Stimulated activated CD4-positive, alpha-beta T cell treated with anti-CD3 and anti-CD28 coated beads, Interleukin-1b, Interleukin-23, amount 100 ng/mL, for 1 hour (primary cell): ENCODE measurements at places on chromosomes 1 and 21.
A peak's percentile ranks its signal among the peaks of the same experiment; 100 is the strongest.

- no peak for DNase-seq
Observed at GRCh38 chr1:237638555-237638954, 252.2 kb downstream of the ZP4 start.

- DNase-seq = no peak
Observed at GRCh38 chr1:232986527-232986922, 36.1 kb downstream of the NTPCR start.

DNA sequence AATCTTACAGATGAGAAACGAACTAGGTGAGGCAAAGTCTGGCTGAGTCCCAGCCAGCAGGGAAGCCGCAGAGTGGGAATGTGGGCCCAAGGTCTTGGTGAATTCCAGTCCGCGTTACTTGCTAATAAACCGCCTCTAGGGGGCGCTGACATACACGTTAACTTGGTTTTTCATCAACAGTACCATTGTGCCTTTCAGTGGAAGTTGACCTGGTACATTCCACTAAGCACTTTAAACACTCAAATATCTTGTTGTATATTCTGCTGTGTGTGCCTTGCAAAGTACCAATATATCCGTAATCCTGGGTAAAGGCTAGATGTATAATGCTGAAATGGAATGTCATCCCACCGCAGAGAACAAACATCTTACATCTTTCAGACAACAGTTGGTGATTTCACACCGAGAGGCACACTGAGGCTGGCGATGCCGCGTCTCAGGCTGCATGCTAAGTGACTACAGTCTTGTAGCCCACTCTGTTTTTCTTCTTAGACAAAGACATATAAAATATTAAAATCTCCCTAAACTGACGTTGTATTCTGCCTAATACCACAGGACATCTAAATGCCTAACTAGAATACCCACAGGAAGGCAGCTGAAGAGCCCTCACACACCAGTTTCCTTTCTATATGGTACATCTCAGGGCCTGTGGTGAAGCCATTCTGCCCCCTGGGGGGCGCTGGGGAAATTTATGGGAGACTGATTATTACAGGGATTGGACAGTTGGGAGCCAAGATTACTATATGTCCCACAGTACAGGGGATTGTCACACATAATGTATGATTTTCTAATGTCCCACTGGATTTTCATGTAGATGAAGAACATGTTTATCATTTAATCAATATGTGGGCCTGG, 49.2 kb upstream of the C1orf198 start:
- DNase-seq = peak; percentile 45

- DNase-seq = no peak
Observed at GRCh38 chr1:233389893-233390292, 62.4 kb downstream of the MAP3K21 start.

- DNase-seq = no peak
Observed at GRCh38 chr1:87249803-87250202, 78.9 kb upstream of the LMO4 start.

- DNase-seq = no peak
Observed at GRCh38 chr1:178581351-178582303, 68.7 kb downstream of the TEX35 start.

DNA sequence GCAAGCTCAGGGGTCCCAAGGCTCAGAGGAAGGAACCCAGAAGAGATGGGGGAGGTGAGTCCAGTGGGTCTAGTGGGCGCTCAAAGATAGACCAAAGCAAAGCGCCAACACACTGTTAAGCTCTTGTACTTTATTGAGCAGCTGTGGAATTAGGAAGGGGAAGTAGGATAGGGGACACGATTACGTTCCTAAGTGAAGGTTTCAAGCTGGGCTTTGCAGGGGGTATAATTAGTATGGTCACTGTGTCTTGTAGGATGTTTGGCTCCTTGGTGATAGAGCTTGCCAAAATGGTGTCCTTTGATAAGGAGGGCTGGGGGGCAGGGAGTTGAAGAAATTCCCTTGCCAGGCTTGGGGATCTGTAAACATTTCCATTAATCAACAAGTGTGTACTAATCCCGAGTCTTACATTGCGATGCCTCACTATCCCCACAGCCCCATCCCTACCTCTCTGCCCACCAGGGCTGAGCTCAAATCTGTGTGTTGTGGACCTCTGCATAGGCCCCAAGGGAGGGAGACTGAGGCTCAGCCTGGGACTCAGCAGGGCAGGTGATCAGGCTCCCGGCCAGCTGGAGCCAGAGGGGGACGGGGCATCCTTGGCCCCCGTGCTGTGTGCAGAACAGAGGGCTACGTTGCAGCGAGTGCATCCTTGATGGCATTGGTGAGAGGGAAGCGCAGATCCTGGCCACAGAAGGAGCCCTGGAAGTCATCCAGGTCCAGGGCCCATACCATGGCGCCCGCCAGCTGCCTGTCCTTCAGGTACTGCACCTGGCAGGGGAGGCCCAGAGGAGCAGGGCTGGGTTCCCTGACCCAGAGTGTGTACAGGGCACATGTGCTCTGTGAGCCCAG, 3.4 kb upstream of the MYBPH start:
- DNase-seq = no peak

- no peak for DNase-seq
Observed at GRCh38 chr1:25837262-25837875, 17.6 kb downstream of the MTFR1L start.

- DNase-seq = no peak
Observed at GRCh38 chr1:236734141-236734765, 48.0 kb downstream of the ACTN2 start.

GRCh38 chr21:41605934-41606285, 98.0 kb upstream of the TMPRSS2 start:
- no peak for DNase-seq

DNA sequence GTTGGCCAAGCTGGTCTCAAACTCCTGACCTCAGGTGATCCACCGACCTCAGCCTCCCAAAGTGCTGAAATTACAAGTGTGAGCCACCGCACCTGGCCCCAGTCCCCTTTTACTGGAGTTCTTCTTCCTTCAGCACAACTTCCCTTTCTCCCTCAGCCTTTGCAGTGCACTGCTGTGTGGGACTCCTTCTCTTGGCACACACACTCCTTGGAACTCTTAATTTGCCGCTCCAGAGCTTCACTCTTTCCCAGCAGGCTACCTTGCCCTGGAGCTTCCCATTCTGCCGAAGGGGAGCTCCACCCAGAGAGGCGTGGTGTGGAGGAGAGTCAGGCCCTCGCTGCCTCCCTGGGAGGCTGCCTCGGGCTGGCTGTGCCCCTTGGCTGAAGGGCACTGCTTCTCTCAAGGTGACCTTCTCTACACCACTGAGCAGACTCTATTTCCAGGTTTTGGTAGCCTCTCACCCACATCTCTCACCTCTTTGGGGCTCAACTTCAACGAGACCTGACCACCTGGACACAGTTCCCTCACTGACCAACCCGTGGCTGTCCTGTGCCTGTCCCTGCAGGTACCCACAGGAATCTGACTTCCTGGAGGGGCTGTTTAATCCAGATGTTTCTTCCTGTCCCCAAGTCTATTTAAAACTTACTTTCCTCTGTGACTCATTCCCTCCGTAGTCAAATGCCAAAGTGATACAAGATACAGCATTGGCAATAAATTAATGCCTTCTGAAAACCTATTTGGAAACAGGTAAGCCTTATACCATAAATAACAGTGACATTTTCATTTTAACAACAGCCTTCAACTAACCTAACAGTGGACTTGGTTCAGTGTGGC, 227.3 kb upstream of the KIAA0040 start:
- DNase-seq = no peak

DNA sequence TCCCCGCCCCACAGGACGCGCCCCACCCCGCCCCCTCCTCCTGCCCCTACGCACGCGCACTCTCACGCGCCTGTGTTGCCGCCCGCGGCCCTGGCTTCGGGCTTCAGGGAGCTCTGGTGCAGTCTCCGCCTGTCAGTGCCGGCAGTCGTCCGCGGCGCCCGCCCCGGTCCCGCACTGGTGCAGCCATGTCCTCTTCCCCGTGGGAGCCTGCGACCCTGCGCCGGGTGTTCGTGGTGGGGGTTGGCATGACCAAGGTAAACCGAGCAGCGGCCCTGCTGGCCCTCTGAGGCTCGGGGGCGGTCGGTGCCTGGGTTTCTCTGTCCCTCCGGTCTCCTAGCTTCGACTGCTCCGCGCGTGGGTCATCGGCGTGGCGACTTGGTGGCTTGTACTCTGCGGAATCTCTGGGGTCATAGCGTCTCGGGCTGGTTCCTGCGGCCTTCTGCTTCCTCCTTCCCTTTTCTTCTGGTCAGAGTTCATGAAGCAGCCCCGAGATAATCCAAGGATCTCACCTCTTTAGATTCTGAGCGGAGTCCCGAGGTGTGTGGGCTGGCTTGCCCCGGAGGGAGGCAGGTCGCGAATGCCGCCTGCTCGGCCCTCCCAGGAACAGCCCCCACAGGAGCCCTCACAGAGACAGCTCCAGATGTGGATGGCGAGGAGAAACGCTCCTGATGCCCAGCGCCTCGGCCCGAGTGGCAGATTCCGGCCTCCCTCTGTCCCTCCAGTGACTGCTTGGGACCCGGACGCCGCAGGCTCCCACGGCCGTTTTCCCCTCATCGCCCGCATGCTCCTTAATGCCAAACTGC, at the start of gene SCP2:
Gene SCP2, plus strand, starts transcription at position 65 of the 803 bp plus-strand sequence. Its CDS starts 121 bp downstream, at position 186.
- peak; percentile 65 for DNase-seq

DNA sequence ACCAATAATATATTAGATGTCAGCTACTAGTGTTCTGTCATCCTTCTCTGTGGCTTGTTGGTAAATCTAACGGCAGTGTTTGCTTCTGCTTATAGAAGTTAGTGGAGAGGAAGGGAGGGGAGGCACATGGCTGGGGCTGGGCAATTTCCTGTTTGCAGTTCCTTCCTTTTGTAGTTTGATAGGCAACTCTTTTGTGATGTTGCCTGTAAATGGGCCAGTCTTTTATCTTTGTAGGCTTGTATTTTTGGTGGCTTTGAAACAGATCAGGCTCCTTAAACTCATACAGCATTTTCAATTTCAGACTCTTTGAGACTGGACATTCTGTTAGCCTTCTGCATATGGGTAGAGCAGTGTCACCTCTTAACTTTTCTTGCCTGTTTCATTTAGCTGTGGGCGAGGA, 48.1 kb downstream of the CDC14A start:
- DNase-seq = peak; percentile 20

DNA sequence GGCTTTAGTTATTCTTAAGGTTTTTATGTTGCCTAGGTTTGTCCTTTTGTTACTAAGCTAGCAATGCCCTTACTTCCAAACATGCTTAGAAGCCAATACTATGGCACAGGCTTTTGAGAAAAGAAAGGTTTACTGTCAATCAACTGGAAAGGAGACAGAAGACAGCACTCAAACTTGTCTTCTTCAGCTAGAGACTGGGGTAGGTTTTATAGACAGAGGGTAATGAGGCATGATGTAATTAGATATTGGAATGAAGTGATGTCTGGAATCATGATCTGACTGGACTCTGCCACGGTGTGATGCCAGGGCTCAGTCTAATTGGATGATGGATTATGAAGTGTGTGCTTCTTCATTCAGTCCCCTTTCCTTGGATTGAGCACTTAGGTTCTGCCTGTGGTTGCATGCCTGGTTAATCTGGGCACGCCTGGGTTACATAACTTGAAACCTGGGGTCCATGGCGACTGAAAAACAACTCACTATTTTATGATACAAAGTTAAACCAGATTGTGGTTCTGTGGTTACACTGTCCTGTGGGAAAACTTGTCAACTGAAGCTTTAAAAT, 625.8 kb downstream of the BRINP3 start:
- DNase-seq = no peak

- DNase-seq = no peak
Observed at GRCh38 chr1:228021355-228022030, 14.7 kb downstream of the WNT3A start.

DNA sequence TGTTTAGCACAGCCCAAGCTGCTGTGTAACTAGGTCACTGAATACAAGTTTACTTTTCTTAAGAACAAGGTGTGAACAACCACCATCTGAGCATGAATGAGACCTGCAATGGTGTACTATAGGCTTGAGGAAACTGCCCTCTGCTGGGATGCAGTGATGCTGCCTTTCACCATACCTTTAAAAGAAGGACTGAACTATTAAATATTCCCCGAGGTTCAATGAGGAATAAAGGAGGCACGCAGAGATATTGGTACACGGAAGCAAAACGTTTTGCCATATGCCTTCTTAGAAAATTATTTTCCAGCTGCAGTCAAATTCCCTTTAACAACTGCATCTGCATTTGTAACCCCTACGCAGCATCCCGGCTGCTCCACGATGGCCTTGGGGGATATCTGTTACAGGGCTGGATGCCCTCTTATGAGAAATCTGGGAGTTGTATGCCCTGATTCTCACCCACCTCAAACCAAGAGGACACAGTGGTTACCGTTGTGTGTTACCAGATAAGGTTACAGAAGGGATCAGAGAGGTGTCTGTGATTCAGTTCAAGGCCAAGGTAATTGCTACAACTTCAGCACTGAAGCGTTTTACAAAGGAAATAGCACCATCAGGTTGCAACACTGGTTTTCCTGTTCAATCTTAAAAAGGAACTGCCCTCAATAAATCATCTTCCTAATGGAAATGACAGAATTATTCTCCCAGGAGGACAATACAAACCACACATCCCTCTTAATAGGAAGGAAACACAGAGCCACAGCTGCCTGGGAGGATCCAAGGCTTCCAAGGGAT, 470.5 kb downstream of the LTN1 start:
- no peak for DNase-seq

DNA sequence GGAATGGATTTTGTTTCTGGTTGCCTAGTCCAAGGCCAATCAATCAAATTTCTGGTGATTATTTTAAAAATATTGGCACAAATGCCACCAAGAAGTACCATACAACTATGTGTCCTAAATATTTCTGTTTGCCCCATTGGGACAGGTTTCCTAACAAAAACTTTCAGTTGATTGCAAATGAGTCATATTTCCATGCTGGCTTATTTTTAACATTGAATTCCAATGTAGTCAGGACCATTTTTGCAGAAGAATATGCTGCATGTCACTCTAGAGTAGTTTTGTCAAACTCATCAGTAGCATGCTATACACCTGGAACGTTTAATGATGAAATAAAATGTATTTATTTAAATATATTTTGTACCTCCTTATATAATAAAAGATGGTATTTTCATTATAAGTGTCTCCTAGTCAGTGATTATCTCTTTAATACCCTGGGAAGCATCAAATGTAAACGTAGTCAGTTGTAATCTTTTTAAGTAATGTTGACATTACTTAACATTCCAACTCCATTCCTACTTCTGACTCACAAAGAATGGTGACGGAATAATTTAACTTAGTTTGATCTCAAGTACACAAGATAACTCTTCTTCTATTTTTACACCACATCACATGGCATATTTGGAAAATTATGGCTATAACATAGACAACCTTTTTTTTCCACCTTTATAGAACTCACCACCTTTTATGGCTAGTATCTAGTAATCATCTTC, 39.0 kb upstream of the USH2A start:
- no peak for DNase-seq

GRCh38 chr1:177620636-177621190, 349.1 kb downstream of the SEC16B start:
- no peak for DNase-seq
